ENCODE measurements at places on chromosomes 1 and 21. TPM values are rescaled to one million over a fixed set of nuclear protein-coding genes. Genes with fewer than 3 reads are reported as not detected.

GRCh38 chr1:203506858-203507626, 13.1 kb downstream of the OPTC start:
- no peak for DNase-seq

DNA sequence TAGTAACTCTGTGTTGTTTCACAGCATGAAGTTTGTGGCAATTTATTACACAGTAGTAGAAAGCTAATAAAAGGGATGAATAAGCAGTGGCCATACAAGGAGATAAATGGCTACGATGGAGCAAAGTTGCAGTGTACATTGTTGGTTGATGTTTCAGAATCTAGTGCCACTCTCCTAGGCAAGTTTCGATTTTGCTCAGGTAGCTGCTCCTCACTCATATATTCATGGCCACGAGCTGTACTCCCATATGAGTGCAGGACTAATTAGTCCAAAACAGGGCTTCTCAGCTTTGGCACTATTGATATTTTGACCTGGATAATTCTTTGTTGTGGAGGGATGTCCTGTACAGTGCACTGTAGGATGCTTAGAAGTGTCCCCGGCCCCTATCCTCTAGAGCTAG, 30.0 kb upstream of the ATP1A1 start:
- no peak for DNase-seq

The AGBL4 gene
- 0.18 TPM for polyA plus RNA-seq

The CDC20 gene
- 14.1 TPM for polyA plus RNA-seq

Measured in thymus (tissue), 14 donors.